ENCODE measurements at places on chromosomes 4 and X. TPM values are rescaled to one million over a fixed set of nuclear protein-coding genes. Genes with fewer than 3 reads are reported as not detected.

EREG gene
- 3.5 TPM for total RNA-seq

CNGA1 gene
- total RNA-seq: 15.9 TPM

FANCB gene
- 4.3 TPM for total RNA-seq

DNA sequence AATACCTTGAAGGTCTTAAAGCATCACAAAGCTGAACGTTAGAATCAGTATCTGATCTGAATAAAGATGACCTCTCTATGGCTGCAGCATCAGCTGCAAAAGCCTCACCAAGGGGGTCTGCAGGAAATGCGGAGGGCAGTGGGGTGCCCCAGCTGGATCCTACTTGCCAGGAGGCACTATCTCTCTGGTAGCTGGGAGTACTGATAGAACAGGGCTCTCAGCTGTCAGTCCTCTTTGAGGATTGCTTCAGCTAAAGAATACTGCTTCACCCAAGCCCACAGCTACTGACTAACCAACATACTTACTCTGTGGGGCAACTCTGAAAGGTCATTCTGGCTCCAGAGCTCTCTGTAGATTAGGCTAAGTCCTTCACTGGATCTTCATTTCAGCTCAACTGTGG lies 112.5 kb upstream of the ZFP42 start:
- DNase-seq: no peak

- DNase-seq: peak; percentile 34
Observed at GRCh38 chrX:47623540-47624027, 3.9 kb upstream of the SYN1 start.

- DNase-seq: no peak
Observed at GRCh38 chrX:42930071-42930470, 152.1 kb upstream of the PPP1R2C start.
